ENCODE measurements at places on chromosomes 7 and 10.

DNA sequence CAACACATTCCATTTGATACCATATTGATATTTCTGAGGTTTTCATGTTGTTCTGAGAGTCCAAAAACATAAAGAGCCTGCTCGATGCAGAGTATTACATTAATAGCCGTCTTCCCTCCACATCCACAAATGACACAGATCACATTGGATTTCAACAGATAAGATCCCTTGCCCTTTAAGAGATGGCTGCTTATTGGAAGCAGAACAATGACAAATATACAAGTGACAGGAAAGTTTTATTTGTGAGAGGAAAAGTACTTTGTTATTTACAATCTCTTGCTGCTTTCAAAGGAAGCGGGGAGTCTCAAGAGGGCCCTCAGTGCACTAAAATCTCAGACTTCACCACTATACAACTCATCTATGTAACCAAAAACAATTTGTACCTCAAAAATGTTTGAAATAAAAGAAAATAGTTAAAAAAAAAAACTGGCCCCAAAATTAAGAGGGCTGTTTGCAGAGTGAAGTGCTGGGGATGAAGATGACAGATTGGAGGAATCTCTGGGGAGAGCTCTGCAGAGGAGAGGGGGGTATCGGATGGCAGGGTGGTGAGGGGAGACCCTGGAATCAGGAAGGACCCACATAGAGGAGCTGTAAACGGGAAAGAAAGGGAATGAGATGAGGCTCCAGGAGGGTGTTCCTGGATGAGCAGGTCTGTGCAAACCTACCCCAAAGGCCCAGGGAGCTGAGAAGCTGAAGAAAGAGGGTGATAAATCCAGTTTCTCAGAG lies 42.5 kb upstream of the ZNF438 start:
- no peak for DNase-seq

- no peak for DNase-seq
Measured at GRCh38 chr10:125200396-125200795, 40.0 kb upstream of the CTBP2 start.

DNA sequence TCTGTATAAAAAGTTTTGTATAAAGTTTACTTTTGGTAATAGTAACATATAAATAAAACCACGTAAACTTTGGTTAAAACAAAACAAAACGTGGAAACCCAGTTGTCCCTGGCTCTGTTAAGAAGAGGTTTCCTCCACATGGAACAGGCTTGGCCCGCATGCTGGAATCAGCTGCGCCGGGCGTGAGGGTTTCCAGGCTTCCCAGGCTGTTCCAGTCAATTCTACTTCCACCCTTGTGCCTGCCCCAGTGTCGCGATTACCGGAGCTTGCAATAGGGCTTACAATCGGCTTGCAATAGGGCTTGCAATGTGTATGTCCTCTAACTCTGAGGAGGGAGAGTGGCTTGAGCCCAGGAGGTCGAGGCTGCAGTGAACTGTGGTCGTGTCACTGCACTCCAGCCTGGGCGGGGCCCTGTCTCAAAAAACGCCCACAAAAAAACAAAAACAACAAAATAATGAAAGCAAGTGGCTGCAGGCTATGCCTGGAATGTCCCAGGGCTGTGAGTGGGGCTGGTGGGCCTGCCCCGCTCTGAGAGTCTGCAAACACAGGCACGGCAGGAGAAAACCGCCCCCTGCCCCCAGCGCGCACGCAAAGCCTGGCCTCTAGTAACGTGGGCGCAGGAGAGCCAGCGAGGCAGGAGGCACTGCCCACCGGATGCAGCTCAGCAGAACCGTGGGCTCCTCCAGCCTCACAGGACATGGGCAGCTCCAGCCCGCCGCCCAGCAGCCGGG lies 16.3 kb downstream of the CYP2W1 start:
- DNase-seq: no peak

DNA sequence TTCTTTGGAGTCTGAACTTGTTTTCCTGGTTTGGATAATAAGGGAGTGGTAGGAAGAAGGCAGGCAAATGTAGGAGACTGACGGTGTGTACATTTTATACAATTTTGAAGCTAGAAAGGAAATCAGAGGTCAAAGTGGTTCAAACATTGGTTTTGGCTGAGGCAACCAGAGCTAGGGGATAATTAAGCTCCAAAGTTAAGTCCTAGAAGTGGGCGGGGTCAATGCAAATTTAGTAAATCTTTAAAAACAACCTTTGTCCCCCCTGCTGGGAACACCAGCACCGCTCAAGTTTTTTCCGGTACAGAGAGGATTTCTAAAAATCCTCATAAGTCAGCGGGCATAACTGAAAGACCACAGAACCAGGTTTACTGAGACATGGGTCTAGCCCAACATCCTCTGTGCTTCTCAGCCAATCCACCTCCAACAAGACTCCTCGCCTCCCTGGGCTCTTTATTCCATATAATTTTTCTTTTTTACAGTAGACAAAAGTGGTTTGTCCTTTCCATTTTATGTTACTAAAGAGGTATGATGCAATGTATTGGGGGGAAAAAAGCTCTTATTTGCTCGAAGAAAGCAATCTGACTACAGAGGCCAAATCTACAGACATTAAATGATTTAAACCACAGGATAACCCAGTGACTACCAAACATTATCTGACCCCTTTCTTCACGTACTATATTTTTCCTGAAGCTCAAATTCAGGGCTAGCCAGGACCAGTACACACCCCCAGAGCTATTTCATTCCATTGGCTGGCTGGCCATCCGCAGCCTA lies 1.6 kb downstream of the GLUD1 start:
- DNase-seq: no peak

- DNase-seq: no peak
Measured at GRCh38 chr10:13587391-13587790, 626 bp downstream of the PRPF18 start.

- no peak for DNase-seq
Measured at GRCh38 chr10:113954409-113954808, 89.3 kb upstream of the ADRB1 start.

Data from KG1 (cell line).